ENCODE measurements at places on chromosomes 2 and 18. TPM values are rescaled to one million over a fixed set of nuclear protein-coding genes. Genes with fewer than 3 reads are reported as not detected.

- no peak for DNase-seq
These were observed 324.8 kb downstream of the ALK start for GRCh38 chr2:29596584-29596983.

DNA sequence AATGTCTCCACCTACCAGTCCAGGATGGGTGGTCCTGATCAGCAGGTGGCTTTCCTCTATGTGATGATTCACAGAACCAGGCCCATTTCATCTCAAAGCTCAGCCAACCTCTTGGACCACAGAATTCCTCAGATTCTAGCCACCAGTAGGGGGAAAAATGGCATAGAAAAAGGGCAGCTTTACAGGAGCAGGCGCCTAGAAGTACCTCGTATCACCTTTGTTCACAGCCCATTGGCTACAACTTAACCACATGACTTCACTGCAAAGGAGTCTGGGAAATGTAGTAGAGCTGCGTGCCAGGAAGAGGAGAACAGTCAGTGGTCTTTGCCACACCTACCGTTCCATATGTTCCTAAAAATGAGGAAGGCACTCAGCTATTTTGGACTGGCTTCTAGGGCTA lies 62.8 kb upstream of the DTNA start:
- DNase-seq, result no peak

DNA sequence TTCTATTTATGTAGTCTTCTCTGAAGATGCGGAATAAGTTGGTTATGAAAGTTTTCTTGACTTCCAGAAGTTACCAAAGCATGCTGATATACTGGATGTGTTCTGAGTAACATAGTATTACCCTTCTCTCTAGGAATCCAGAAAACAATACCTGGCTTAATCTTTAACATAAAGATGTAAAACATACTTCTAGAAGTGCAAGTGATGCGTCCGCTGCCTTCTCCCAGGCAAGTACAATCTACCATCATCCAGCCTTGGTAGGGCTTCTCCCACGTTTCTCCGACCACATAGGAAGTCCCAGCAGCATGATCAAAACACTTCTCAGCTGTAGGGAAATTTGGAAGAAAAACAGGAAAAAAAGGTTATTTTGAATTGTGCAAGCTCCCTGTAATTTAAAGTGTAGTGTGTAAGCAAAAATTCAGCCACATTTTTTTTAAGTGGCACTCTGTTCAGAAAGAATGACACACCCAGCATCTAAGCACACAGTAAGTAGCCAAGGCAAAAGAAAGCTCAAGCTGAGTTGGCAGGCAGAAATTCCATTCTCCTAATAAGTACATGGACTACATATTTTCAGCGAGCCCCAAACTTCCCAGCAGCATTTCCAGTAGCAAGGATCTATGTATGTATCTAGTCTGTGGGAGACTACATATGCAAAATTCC lies 5.2 kb downstream of the FN1 start:
- no peak for DNase-seq

- no peak for DNase-seq
These were observed at the start of gene NPPC for GRCh38 chr2:231926180-231926741. NPPC (minus strand) TSS chr2:231926396; CDS start chr2:231926249, 147 bp downstream.

- DNase-seq, result peak; percentile 74
These were observed 20.6 kb upstream of the TMEM163 start for GRCh38 chr2:134739236-134739878.

DNA sequence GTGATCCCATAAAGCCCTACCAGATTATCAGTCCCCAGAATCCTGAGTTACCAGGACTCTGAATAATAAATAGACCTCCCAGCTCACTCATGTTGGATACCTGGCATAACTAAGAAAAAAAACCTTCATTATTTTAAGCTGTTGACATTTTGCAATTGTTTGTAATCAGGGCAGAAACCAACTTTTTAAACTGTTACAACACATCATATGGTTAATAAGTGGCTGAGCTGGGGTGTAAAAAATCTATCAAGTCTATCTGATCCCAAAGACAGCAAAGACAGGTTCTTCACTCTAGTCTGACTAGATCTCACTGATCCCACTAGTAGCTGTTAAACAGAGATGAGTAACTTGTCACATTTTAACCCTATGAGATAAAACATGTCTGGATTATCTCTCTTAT lies 370.3 kb downstream of the RIT2 start:
- no peak for DNase-seq

GRCh38 chr2:73494031-73494430 lies 108.4 kb downstream of the ALMS1 start:
- DNase-seq, result no peak

GRCh38 chr2:135475128-135475527 lies 55.9 kb downstream of the ZRANB3 start:
- DNase-seq, result no peak

- peak; percentile 92 for DNase-seq
These were observed 1.7 kb downstream of the TMSB10 start for GRCh38 chr2:84906900-84907714.

DNA sequence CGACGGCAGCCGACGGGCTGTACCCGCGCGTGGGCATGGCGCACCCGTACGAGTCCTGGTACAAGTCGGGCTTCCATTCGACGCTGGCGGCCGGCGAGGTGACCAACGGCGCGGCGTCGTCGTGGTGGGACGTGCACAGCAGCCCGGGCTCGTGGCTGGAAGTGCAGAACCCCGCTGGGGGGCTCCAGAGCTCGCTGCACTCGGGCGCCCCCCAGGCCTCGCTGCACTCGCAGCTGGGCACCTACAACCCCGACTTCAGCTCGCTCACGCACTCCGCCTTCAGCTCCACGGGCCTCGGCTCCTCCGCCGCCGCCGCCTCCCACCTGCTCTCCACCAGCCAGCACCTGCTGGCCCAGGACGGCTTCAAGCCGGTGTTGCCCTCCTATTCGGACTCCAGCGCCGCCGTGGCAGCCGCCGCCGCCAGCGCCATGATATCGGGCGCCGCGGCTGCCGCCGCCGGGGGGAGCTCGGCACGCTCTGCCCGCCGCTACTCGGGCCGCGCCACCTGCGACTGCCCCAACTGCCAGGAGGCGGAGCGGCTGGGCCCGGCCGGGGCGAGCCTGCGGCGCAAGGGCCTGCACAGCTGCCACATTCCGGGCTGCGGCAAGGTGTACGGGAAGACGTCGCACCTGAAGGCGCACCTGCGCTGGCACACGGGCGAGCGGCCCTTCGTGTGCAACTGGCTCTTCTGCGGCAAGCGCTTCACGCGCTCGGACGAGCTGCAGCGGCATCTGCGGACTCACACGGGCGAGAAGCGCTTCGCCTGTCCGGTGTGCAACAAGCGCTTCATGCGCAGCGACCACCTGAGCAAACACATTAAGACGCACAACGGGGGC lies 2.0 kb downstream of the SP9 start:
- no peak for DNase-seq

DNA sequence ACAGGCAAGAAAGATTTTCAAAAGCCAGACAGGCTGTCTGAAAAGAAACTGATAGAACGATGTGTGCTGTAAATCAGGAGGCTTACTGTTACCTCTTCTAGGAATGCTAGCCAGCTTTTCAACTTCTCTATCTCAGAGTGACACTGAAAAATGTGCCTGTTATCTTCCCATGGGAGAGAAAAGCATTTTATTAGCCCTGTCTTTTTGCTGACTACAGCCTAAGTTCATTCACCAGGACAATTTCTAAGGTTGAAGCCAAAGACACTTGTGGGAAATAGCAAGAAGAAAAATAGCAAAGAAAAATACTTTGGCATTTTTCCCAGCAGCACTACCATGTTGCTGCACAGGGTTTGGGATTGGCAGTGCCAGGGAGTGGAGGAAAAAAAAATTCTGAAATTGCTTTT lies 34.0 kb downstream of the ABCB11 start:
- DNase-seq, result no peak

- DNase-seq, result no peak
These were observed 510 bp upstream of the DNAH6 start for GRCh38 chr2:84515788-84516187.

- no peak for DNase-seq
These were observed 166.6 kb upstream of the PKDCC start for GRCh38 chr2:41881249-41881648.

DNA sequence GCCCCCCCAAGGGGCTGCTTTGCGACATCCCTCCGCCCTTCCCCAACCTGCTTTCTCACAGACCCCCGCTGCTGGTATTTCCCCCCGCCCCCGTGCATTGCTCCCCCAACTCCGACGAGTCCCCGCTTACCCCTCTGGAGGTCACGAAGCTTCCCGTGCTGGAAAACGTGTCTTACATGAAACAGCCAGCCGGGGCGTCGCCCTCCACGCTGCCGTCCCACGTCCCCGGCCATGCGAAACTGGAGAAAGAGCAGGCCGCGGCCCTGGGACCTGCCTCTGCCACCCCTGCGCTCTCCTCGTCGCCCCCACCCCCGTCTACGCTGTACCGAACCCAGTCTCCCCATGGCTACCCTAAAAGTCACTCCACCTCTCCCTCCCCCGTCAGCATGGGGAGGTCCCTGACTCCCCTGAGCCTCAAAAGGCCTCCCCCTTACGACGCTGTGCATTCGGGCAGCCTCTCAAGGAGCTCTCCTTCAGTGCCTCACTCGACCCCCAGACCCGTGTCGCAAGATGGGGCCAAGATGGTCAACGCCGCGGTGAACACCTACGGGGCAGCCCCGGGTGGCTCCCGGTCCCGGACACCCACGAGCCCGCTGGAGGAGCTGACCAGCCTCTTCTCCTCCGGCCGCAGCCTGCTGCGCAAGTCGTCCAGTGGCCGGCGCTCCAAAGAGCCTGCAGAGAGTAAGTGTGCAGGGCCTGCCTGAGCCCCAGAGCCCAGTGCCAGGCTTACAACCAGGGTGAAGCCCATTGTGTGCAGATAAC lies 183.0 kb downstream of the NYAP2 start:
- DNase-seq, result peak; percentile 31

DNA sequence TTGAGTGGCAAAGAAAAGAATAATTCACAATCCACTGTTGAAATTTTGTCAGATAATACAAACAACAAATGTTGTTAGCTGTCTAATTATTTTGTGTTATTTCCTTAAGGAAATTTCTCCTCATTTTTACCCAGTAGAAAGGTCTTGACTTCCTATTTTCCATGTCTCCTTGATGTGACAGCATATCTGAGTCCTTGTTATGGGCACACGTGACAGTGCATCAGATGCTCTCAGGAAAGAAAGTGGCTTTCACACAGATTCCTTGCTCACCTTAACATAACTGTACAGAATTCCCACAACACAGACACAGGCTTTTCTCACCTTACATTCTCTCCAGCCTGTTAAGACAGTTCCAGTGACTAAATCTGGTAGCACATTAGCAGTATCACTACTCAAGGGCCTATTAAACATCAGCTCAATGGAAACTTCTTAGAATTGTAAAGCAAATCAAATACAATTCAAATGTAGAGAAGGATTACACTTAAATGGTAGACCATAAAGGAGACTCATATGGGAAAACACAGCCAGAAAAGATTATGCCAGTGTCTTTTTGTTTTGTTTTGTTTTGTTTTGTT lies 30.2 kb upstream of the GPR55 start:
- no peak for DNase-seq

DNA sequence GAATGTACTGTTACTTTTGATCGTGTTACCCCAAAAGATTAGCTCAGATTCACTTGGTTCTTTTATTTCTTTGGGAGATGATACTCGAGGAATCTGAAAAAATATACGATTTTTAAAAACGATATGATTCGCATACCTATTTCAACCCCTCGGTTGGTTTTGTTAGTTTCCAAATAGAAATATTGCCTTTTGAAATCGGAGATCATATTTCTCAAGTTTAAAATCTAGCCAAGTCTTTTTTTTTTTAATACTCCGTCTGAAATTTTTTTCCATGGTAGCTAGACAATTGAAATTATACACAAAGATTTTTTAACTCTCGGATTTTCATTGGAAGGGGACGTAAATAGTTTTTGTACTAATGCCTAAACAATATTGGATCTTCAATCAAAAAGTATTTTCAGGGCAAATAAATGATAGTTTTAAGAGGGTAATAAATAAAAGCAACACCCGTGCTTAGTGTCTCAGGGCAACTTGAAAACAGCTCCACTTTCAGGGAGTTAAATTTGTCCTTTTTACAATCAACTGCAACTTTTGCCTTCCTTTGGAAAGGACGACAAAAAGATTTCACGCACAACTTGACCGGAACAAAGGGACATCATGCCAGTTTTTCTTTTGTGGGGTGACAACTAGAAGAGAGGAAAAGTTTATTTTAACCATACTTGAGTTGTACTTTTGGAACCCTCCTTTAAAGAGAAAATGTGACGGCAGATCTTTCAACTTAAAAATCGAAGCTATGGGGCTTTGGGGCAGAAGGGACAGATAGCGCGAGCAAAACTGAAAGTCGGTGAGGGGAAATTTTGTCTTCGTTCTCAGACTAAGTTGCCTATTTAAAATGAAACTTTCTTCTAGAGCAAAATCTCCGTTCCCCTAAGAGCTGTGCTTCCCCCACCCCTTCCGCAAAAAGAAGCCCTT lies 5.8 kb upstream of the ONECUT2 start:
- no peak for DNase-seq

DNA sequence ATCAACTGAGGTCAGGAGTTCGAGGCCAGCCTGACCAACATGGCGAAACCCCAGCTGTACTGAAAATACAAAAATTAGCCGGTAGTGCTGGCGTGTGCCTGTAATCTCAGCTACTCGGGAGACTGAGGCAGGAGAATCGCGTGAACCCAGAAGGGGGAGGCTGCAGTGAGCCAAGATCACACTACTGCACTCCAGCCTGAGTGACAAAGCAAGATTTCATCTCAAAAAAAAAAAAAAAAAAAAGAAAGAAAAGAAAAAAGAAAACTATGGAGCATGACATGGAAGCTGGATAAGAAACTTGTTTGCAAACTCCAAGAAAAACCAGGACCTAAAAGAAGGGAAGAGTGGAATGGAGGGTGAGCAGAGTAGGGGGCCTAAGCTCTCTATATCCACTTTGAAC lies 1.9 kb upstream of the CHMP1B start:
- DNase-seq, result no peak

DNA sequence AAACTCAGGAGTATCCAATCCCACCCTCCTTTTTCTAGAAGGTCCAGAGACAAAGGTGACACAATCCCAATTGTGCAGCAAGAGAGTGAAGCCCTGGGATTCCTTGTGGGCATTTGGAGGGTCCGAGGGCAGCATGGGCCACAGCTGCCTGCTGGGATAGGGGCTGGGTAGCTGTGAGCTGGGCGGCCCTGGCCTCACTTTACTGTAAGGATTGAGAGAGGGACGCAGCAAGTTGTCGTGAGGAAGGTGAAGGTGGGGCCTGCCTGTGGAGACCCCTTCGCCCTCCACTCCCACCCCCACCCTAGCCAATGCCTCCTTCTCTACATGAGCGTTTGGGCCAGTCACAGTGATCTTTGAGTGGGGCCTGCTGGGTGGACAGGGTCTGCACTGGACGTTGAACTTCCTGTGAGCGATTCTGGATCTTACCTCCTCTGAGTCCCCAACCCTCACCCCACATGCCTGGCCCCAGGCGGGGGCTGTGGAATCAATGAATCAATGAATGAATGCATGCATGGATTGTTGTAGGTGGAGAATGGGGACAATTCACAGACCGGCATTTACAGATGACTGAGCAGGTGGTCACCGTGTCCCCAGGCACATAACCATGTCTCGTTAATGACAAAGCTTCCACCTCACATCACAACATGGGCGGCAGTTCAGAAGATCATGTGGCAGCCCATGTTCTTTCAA lies 107.2 kb downstream of the INHBB start:
- DNase-seq, result no peak

KCNG2 gene
- not detected for total RNA-seq

ARHGEF33 gene
- total RNA-seq, result 2.1 TPM

PDE11A gene
- under 0.01 TPM for total RNA-seq

WNT10A gene
- total RNA-seq, result 0.17 TPM

NCKAP5 gene
- total RNA-seq, result 0.78 TPM

TUBA4B gene
- total RNA-seq, result not detected

Data from esophagus muscularis mucosa (tissue), 4 donors.